ENCODE measurements at places on chromosomes 4 and X.

DNA sequence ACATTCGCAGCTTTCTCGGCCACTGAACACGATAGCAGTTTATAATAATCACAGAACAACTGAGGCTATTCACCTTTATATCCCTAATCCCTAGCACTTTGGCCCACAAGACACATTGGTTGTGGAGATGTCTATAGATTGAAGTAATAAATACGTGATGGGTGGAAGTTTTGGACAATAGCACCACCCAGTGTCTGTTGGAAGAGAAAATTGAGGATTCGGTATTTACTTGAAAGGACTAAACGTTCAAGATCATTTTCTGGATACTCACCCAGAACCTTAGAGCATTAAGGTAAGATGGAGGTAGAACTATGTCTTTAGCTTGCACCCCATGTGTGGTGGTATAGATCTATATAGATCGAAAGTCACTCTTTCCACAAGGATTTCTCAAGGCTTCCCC, 787 bp upstream of the TMSB15A start:
- no peak for DNase-seq

DNA sequence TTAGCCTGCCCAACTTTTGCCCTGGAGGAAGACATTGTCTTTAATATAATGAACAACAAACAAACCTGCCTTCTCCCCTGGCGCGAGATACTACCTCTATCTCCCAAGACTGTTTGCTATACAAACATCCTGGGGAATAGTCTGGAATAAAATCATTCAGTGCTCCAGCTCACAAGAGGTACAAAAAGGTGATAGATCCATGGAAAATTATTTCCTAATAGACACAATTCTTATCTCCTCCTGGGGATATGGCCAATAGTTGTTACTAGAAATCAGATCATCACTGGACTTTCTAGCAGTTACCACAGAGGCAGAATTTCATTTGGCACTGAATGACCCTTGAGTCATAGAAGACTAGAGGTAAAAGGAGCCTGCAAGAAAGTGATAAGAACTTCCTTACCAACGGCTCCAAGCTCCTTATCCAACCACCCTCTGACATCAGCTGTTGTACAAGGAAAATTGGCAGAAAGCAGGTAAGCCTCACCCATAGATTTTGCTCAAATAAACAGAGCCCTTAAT, 38.1 kb downstream of the MID1 start:
- peak; percentile 29 for DNase-seq

- DNase-seq = peak; percentile 4
Measured at GRCh38 chr4:68346461-68346860, 3.4 kb downstream of the YTHDC1 start.

DNA sequence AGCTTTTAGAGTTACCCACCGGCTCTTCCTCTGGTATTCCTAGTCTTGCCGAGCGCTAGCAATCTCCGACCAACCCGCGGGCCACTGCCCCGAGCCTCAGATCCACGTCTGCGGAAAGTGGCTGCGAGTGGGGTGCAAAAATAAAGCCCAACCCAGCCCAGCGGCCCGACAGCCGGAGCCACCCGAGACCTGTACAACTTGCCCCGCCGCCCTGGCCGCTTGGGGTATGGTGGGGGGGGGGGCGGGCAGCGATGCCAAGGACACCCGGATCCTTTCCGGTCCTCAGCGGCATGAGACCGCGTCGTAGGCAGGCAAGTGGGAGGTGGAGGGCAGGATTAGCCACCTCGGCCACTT, 1.6 kb downstream of the SLITRK4 start:
- no peak for DNase-seq

GRCh38 chrX:31209005-31209628, 137.3 kb upstream of the FTHL17 start:
- DNase-seq = peak; percentile 36

- DNase-seq = no peak
Measured at GRCh38 chr4:26930964-26931363, 70.3 kb downstream of the STIM2 start.

GRCh38 chrX:17377091-17377717, 2.2 kb downstream of the NHS start:
- DNase-seq = peak; percentile 36

- no peak for DNase-seq
Measured at GRCh38 chr4:32462944-32463343, 1742.8 kb downstream of the PCDH7 start.

DNA sequence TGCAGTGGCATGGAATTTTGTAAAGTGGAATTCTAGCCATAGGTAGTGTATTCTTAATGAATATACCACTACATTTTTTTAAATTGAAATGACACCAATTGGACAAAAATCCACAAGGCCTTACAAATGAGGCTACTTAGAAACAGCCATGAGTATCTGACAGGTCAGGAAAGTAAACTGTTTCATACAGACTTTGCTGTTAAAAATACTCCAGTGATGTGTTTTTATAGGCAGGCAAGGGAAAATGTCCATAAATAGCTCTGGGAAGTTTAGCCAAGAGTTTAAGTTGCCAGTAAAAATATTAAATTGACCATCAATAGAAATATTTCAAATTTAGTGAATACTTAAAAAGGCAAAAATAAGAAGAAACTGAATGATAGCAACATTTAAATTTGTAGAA, 41.8 kb upstream of the PDLIM5 start:
- DNase-seq = no peak

GRCh38 chr4:132269303-132269990, 879.6 kb upstream of the PCDH10 start:
- no peak for DNase-seq

- no peak for DNase-seq
Measured at GRCh38 chrX:114583646-114584374, at the start of gene HTR2C. Gene HTR2C (plus strand): TSS chrX:114584086. CDS start chrX:114726937, 142,851 bp downstream.

GRCh38 chr4:112509243-112510141, 6.5 kb downstream of the NEUROG2 start:
- no peak for DNase-seq

DNA sequence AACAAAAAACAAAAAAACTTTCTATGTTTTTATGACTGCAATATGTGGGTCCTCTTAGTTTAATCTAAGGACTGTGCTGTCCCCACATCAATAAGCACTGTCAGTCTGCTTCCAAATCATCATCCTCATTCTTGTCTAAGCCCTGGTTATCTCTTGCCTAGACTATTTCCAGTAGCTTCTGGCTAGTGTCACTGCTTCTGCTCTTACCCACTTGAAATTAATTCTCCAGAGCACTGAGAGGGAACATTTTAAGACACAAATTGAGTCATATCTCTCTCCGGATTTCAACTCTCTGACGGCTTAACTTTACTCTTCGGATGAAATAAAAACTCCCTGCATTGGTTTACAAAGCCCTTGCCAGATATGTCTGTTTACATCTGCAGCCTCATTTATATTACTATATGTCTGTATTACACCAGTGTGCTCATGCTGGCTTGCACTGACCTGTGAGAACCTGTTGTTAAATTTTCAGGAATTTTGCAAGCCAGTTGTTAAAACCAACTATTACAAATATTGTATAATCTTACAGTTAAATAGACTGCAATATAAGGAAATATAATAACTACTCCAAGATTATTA, 345.9 kb downstream of the ADGRL3 start:
- no peak for DNase-seq

DNA sequence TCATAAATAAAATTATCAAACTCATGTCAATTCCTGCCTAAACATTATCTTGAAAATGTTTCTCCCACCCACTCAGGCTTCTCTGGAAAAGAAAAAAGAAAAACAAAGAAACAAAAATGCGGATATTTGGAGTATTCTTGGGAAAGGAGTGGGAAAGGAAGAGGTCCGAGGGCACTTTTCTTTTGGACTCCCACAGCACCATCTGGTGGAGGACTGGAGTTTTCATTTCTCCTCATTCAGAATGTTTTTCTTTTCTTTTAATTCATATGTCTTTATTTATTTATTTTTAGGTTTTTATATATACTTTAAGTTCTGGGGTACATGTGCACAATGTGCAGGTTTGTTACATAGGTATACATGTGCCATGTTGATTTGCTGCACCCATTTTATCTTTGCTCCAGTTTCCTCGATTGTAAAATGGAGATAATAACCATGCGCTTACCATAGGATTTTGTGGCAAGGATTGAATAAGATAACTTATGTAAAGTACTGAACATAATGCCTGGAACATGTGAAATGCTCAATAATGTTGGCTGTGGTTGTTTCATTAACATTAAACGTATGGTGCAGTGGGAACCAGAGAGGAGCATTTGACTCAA, 8.0 kb upstream of the KCNE5 start:
- DNase-seq = no peak

GRCh38 chrX:149365061-149365460, 140.0 kb downstream of the IDS start:
- no peak for DNase-seq

DNA sequence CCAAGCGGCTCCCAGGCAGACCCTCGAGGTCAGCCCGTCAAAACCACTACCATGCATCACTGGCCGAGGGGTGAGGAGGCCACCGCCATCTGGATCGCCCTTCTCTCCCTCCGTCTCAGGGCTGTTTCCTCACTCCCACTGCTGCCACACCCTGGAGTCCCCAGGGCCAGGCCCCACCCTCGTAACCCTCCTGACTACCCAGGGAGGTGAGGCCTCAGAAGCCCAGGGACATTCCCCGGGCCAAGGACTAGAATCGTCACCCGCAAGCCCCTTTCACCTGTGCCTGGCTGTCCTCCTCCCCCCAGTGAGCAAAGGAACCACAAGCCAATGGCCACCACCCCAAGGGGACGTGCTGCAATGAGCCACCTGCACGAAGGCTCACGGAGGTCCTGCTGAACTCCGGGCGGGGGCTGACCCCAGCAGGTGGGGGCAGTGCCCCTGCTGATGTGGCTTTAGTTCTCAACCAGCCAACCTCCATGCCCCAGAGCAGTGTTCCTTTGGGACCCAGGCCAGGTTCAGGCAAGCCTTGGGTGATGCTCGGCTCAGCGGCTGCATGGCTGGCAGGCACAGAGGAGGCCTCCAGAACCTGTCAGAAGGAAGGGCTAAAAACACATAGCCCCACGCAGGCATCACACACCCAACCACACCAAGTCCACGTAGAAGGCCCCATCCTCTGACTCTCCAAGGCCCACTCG, 23.8 kb downstream of the PPP2R2C start:
- no peak for DNase-seq

DNA sequence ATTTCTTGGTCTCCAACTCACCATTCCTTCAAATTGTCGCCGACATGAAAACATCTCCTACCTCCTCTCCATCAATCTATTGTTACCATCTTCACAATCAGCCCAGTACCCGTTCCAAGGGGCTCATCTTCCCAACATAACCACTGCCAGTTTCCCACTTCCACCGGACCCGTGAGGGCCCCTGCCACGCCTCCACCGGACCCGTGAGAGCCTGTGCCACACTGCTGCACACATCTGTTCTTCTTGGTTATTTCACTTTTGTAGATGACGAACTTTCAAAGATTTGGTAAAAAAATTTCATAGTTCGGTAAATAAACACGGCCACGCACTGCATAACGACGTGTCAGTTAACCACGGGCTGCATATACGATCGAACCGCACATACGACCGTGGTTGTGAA, 65.0 kb downstream of the FAT1 start:
- DNase-seq = no peak

GRCh38 chr4:58669783-58670182, 1559.6 kb upstream of the IGFBP7 start:
- DNase-seq = no peak

DNA sequence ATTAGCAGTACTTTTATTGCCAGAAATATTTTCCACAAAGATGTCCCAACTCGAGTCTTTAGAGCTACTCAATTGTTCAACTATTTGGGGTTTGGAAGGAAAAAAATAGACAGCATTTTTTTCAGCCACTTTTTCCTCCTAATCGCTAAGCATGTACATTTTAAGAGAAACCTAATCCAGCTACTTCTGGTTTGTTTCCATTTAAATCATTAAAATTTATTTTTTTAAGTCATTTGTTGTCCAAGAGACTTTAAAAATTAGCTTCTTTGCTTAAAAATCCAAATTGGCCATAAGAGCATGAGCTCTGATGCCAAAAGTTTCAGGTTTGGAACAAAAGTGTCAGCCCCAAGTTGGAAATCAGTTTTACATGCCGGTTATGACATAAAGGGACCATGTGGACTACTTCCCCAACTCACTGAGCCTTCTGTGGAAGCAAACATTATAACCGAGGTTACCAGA, 186.3 kb upstream of the INTU start:
- DNase-seq = no peak

GRCh38 chr4:154491341-154492271, at the start of gene DCHS2:
Gene DCHS2 (minus strand): TSS chr4:154491799. CDS start chr4:154491355, 444 bp downstream.
- no peak for DNase-seq

DNA sequence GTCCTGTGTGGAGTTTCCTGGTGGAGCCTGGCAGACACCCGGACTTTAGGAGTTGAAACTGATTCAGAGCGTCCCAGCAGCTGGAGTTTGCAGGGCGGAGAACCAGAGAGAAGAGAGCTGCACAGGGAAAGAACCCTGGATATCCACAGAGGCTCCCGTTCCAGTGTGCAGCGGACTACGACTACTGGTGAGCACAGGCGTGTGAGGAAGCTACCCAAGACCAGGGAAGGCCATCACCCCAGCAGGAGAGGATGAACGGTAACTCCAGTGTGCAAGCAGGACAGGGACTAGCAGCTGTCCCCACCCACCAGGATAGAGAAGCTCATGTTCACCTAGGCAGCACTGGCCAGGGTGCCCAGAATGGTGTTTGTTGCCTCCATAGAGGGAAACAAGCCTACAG, 2.3 kb downstream of the LAGE3 start:
- DNase-seq = no peak
